Upper lobe of left lung (tissue), 6 donors: ENCODE measurements at places on chromosomes 2 and 18. TPM values are rescaled to one million over a fixed set of nuclear protein-coding genes. Genes with fewer than 3 reads are reported as not detected.

- H3K36me3 ChIP-seq = no peaks in the 10 kb centered on the region
- no peaks in the 10 kb centered on the region for H3K4me1 ChIP-seq
- H3K27me3 ChIP-seq = no peaks in the 10 kb centered on the region
- no peak overlapping the region for H3K4me3 ChIP-seq
- DNase-seq = no peak
Measured at GRCh38 chr2:177340158-177340557, 52.4 kb upstream of the AGPS start.

DNA sequence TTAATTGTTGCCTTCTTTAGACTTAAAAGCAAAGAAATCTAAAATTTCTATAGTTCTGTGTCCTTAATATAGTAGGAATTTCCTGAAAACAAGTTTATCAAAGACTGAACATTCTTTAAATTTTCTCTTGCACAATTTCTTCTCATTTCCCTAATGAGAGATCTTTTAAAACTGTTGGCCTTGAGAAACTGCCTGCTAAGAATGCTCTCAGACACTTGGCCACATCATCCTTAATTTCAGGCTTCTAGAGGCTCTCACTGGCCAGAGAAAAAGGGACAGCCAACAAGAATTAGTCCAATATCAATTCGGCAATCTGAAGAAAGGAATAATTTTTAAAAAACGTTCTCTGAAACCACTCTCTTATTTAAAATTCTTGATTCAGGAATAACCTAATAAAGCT is 167.0 kb upstream of the CREB1 start:
- H3K4me3 ChIP-seq = no peak overlapping the region
- H3K27ac ChIP-seq = no peak overlapping the region

CD302 gene
- total RNA-seq = 36.7 TPM

DNA sequence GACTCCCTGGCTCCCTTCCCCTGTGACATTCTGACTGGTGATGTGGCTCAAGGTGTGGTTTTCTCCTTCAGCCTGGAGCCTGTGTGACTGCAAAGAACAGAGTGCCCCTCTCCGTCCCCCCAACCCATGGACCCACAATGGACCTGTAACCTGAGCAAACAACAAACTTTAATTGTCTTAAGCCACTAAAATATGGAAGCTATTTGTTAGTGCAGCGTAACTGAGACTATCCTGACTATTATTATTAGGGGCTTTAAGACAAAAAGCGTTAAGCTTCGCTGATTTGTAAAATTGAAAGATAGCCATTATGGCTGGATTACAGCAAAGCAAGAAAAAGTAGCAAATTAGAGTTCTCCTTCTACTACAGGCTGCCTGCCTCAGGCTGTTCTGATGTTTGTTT is 426.9 kb downstream of the STK39 start:
- no peaks in the 10 kb centered on the region for H3K27me3 ChIP-seq
- no peaks in the 10 kb centered on the region for H3K36me3 ChIP-seq
- no peak overlapping the region for H3K4me3 ChIP-seq
- DNase-seq = no peak

GRCh38 chr2:36597003-36597531 is 901 bp downstream of the FEZ2 start:
- H3K36me3 ChIP-seq = no peaks in the 10 kb centered on the region
- peaks cover 21% of the 10 kb centered on the region for H3K4me1 ChIP-seq
- H3K4me3 ChIP-seq = peak overlapping the region; percentile 94

DNA sequence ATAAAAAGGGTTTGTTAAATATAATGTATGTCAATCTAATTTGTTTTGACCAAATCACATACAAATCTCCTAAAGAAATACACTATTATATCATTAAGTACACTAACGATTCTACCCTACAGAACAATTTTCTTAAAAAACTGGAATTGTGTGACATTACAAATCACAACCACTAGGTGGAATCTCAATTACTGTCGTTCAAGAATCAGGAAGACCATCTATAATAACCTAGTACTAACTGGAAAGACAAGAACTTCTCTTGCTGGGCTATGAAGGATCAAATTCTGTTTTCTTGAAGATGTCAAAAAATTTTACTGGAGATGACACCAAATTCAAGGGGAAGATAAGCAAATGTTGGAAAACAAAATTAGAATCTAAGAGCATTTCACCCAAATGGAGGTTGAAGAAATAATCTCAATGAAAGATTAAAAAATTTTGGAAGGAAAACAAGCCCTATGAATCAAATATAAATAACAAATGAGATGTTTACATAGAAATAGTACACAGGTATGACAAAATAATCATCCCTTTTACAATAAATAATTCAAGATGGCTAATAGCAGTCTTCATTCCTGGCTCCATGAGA is 110.9 kb downstream of the STK39 start:
- DNase-seq = no peak
- no peaks in the 10 kb centered on the region for H3K4me1 ChIP-seq
- H3K27ac ChIP-seq = no peak overlapping the region
- H3K4me3 ChIP-seq = no peak overlapping the region

DNA sequence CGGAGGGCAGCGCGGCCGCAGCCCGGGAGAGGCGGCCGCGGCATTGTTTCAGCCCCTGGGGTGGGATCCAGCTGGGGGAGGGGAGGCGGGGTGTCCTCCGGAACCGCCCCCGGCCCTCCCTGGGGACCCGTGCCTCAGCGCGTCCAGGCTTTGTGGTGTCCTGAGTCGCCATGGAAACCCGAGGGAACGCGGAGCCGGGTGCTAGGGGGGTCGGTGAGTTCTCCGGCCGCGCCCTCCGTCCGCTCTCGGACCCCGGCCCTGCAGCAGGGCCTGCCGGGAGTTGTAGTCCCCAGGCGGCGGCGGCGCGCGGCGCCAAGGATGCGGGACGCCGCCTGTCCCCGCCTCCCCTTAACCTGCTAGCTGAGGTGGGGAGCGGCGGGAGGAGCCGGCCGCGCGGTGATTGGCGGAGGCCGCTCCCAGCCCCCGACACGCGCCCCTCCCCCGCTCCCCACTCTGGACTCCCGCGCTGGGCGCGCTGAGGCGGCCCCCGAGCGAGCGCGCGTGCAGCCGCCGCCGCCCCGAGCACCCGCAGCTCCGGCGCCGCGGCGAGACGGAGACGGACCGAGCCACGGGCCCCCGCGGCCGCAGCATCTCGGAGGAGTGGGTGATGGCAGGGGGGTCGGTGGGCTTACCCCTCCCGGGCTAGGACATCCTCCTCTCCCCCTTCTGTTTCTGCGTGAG is at the start of gene DPYSL5:
TSS of gene DPYSL5 (plus strand) at position 478 of the 681 bp plus-strand sequence. CDS start 50,368 bp downstream, outside the sequence.
- peak; percentile 81 for DNase-seq
- H3K4me1 ChIP-seq = peaks cover 35% of the 10 kb centered on the region
- no peaks in the 10 kb centered on the region for H3K36me3 ChIP-seq
- H3K27me3 ChIP-seq = no peaks in the 10 kb centered on the region
- H3K4me3 ChIP-seq = peak within 1 kb of the TSS; percentile 20

CHAC2 gene
- total RNA-seq = 4.4 TPM

- no peaks in the 10 kb centered on the region for H3K4me1 ChIP-seq
- no peak overlapping the region for H3K4me3 ChIP-seq
- H3K27me3 ChIP-seq = no peaks in the 10 kb centered on the region
- no peak for DNase-seq
- no peak overlapping the region for H3K27ac ChIP-seq
Measured at GRCh38 chr2:234181121-234181520, 130.6 kb downstream of the SPP2 start.

- no peaks in the 10 kb centered on the region for H3K4me1 ChIP-seq
- no peak overlapping the region for H3K27ac ChIP-seq
- H3K27me3 ChIP-seq = no peaks in the 10 kb centered on the region
Measured at GRCh38 chr2:212097001-212097400, 441.6 kb downstream of the ERBB4 start.

CNGA3 gene
- total RNA-seq = 1.0 TPM

GRCh38 chr2:159803235-159803962 is 5.4 kb upstream of the CD302 start:
- H3K4me1 ChIP-seq = no peaks in the 10 kb centered on the region
- H3K27ac ChIP-seq = no peak overlapping the region
- no peaks in the 10 kb centered on the region for H3K36me3 ChIP-seq
- no peaks in the 10 kb centered on the region for H3K27me3 ChIP-seq
- no peak for DNase-seq

- peaks cover 4% of the 10 kb centered on the region for H3K36me3 ChIP-seq
- H3K4me1 ChIP-seq = no peaks in the 10 kb centered on the region
- DNase-seq = no peak
- no peak overlapping the region for H3K27ac ChIP-seq
- H3K4me3 ChIP-seq = no peak overlapping the region
Measured at GRCh38 chr2:152761214-152761613, 42.8 kb downstream of the ARL6IP6 start.

ASPRV1 gene
- 1.5 TPM for total RNA-seq

PRSS56 gene
- total RNA-seq = not detected

DNA sequence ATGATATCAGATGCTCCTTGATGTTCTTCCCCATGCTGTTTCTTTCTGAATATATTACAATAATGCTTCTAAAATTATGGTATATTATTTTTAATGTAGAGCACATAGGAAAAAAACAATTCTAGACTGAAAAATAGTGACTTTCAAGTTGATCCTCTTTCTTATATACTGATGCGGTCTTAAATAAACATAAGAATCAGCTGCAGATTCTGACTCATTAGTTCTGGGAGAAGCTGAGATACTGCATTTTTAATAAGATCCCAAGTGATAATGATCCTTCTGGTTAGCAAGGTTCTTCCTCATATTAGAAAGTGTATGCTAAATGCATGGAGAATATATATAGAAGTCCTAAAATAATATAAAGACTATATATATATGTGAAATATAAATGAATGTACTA is 124.9 kb downstream of the XIRP2 start:
- H3K4me1 ChIP-seq = no peaks in the 10 kb centered on the region
- DNase-seq = no peak
- H3K4me3 ChIP-seq = no peak overlapping the region
- no peaks in the 10 kb centered on the region for H3K27me3 ChIP-seq

DNA sequence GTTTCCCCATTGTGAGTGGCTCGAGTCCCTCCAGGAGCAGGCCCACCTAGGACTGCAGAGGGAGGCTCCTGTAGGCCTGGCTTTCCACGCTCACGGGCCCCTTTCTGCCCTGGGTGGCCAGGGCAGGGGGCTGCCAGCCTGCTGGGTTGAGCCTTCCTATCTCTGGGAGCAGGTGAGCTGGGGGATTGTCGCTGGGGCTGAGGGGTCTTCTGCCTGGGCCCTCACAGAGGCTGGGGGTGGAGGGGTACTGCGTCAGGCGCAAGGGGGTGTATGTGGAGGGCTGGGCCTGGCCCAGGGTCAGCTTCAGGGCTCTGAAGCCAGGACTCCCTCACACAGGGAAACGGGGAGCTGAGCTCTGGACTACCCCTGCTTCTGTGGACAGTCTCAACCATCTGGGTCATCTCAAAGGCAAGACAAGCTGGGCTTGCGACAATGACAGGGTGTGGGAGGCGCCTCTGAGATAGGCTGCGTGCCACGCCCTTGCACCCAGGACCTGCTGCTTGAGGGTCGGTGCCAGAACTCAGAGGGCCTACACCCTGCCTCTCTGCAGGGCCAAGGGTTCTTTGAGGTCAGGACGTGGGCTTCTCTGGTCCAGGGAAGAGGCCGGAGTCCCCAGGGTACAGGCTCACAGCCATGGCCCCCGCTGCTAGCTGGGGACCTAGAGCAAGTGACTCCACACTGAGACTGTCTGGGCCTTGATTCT is 206.1 kb downstream of the TWIST2 start:
- H3K4me1 ChIP-seq = no peaks in the 10 kb centered on the region
- no peaks in the 10 kb centered on the region for H3K27me3 ChIP-seq
- H3K27ac ChIP-seq = no peak overlapping the region
